Adrenal gland (tissue), 19 donors: ENCODE measurements at places on chromosomes 7 and 10. TPM values are rescaled to one million over a fixed set of nuclear protein-coding genes. Genes with fewer than 3 reads are reported as not detected.

HTR5A gene
- not detected for total RNA-seq

- H3K36me3 ChIP-seq: no peaks in the 10 kb centered on the region
- no peaks in the 10 kb centered on the region for H3K27me3 ChIP-seq
- no peak overlapping the region for H3K4me3 ChIP-seq
- DNase-seq: no peak
- no peak overlapping the region for H3K27ac ChIP-seq
These were observed 214.5 kb downstream of the SNX13 start for GRCh38 chr7:17725821-17726220.

GRCh38 chr10:17923728-17924127 is 28.0 kb upstream of the SLC39A12 start:
- H3K4me1 ChIP-seq: no peaks in the 10 kb centered on the region
- H3K27me3 ChIP-seq: no peaks in the 10 kb centered on the region
- no peak overlapping the region for H3K27ac ChIP-seq
- no peaks in the 10 kb centered on the region for H3K36me3 ChIP-seq

- H3K27ac ChIP-seq: no peak overlapping the region
- no peaks in the 10 kb centered on the region for H3K27me3 ChIP-seq
- DNase-seq: no peak
- no peak overlapping the region for H3K4me3 ChIP-seq
- no peaks in the 10 kb centered on the region for H3K36me3 ChIP-seq
These were observed 240.7 kb downstream of the TSPAN12 start for GRCh38 chr7:120617275-120617674.

AGBL3 gene
- total RNA-seq: 0.42 TPM

TEX36 gene
- total RNA-seq: not detected

GRCh38 chr10:26221541-26221940 is 5.0 kb downstream of the GAD2 start:
- no peak for DNase-seq
- H3K27ac ChIP-seq: no peak overlapping the region
- no peaks in the 10 kb centered on the region for H3K4me1 ChIP-seq
- H3K27me3 ChIP-seq: peaks cover 59% of the 10 kb centered on the region
- H3K36me3 ChIP-seq: no peaks in the 10 kb centered on the region

GRCh38 chr7:96188591-96188991 is 133.3 kb downstream of the SLC25A13 start:
- no peak overlapping the region for H3K27ac ChIP-seq
- H3K4me3 ChIP-seq: no peak overlapping the region
- H3K4me1 ChIP-seq: no peaks in the 10 kb centered on the region
- H3K36me3 ChIP-seq: peaks cover 20% of the 10 kb centered on the region

GPNMB gene
- total RNA-seq: 34.7 TPM

TACC2 gene
- total RNA-seq: 11.3 TPM

MYH16 gene
- not detected for total RNA-seq

GRCh38 chr7:17618652-17618974 is 320.2 kb downstream of the AHR start:
- no peak overlapping the region for H3K4me3 ChIP-seq
- no peak for DNase-seq
- H3K27me3 ChIP-seq: no peaks in the 10 kb centered on the region
- no peaks in the 10 kb centered on the region for H3K4me1 ChIP-seq
- H3K27ac ChIP-seq: no peak overlapping the region

- H3K4me3 ChIP-seq: no peak overlapping the region
- no peaks in the 10 kb centered on the region for H3K27me3 ChIP-seq
- DNase-seq: no peak
- no peak overlapping the region for H3K27ac ChIP-seq
- H3K4me1 ChIP-seq: peaks cover 4% of the 10 kb centered on the region
- no peaks in the 10 kb centered on the region for H3K36me3 ChIP-seq
These were observed 3.9 kb upstream of the PURB start for GRCh38 chr7:44889086-44889781.
